ENCODE measurements at places on chromosomes 13 and 19.

DNA sequence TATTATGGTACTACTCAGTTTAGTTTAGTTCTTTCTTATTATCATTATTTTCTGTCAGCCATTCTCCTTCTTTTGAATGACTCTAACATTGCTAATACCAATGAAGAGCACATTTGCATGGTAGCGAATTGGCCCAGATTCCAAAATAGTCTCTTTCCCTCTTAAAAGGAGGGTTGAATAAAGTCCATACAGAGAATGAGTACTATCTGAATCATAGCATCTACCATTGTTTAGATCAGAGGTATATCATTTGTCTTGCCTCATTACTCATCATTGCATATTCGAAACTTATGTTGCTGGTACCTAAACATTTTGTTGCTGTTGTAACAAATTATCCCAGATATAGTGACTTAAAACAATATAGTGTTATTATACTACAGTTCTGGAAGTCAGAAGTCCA lies 1235.3 kb upstream of the ATXN8OS start:
- DNase-seq: no peak

- DNase-seq: no peak
Observed at GRCh38 chr13:107715496-107715895, 499.8 kb downstream of the LIG4 start.

- no peak for DNase-seq
Observed at GRCh38 chr13:77338961-77339401, 12.1 kb upstream of the MYCBP2 start.

DNA sequence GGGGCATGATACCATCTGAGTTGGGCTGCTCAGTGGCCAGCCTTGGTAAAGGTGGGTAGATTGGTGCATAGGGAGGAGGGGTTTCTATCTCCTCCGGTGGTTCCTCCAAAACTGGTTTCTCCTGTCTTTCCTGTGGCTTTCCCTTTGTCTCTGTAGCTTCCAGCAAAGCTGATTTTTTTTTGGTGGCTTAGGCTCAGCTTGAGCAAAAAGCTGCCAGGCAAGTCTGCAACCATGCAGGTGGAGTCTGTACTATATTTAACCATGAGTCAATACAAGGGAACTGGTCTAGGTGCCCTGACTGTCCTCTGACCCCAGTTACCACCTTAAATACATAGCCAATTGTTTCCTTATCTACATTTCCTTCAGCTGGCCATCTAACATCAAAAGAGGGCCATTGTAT lies 64.0 kb upstream of the ZNF681 start:
- DNase-seq: no peak

DNA sequence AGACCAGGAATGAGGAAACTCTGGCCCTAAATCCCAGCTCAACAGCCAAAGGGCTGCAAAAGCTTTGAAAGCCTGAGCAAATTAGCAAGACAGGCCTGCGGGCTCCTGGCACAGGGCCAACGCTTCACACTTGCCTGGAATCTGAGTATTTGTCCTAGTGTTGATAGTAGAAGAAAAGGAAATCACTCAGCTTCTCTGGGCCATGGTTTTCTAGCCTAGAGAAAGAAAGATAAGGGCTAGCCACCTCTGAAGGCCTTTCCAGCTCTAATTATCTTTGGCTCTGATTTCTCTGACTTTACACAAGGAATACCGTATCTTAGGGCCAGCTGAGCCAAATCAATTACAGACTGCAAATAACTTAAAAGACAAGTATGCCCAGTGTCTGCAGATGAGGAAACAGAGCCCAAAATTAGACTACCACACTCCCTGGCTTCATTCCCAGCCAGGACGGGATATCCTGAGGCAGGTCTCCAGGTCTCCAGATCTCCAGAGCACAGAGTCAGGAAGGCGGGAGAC lies 69.6 kb downstream of the STK24 start:
- DNase-seq: no peak

- DNase-seq: no peak
Observed at GRCh38 chr13:99980824-99981734, 505 bp upstream of the ZIC2 start.

DNA sequence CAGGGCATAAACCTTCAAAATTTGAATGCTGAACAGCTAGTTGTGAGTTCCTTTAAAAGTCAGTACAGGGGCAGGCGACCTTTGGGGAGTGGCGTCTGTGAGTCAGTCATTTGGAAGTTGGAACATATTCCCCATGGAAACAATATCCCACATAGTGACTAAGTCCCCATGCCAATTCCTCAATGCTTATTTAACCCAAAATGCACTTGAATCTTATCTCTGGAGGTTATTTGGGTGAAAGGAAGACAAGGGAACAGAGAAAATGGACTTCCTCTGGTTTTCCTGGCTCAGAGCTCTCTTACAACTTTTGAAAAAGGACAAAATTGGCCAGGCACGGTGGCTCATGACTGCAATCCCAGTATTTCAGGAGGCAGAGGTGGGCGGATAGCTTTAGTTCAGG lies 479.2 kb upstream of the NBEA start:
- no peak for DNase-seq

DNA sequence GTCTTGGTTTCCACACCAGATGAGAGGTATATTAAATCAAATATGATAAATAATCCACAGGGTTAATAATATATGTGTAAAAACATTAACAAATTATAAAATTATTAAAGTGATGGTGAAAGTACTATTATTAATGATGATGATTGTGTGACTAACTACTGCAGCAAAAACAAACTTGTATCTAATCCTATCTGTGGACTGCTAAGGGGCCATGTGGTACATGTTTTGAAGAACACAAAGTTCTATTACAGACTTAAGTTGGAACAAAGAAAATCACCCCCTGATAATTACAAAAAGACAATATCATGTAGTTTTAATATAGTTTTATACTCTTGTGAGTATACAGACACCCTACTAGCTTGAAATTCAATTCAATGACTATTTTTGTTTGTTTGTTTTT lies 504.2 kb upstream of the NBEA start:
- no peak for DNase-seq

DNA sequence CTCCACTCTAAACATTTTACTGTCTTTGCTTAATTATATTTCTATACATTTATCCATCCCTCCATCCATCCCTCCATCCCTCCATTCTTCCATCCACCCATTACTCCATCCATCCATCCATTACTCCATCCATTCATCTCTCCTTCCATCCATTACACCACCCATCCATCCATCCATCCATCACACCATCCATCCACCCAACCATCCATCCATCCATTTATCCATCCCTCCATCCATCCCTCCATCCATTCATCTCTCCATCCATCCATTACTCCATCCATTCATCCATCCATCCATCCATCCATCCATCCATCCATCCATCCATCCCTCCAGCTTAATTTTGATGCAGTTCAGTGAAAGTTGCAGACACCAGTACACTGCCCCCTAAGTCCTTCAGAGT lies 5.0 kb upstream of the HIF3A start:
- DNase-seq: no peak

GRCh38 chr19:3013263-3013725 lies 15.8 kb downstream of the TLE2 start:
- DNase-seq: no peak

DNA sequence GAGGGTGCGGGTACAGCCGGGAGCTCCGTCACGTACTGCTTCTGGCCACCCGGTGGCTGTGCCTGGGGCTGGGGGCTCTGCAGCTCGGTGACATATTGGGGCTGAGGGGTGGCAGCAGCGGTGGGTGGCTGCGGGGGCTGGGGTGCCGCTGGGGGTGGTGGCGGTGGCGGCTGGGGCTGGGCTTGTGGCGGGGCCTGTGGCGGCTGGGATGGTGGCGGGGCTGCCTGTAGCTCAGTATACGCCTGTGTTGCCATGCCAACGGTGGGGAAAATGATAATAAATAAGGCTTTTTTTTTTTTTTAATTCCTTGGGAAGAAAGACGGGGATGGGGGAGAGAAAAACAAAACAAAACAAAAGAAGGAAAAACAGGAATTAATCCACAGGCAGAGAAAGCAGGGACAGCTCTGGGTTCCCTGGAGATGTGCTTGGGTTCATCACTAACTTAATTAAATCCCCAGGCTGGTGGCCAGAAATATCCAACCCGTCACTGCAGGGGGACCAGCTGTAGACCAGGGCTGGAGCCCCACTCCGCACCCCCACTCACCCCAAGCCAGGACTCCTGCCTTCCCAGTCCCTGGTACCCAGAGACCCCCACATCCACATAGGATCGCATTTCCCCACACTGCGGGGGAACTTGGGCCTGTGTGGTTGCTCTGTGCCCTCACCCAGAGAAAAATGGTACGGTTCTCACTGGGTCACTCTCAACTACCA lies 12.4 kb downstream of the RFX1 start:
- DNase-seq: no peak

- no peak for DNase-seq
Observed at GRCh38 chr19:42546831-42547500, 18.7 kb upstream of the CEACAM1 start.

- no peak for DNase-seq
Observed at GRCh38 chr13:66640231-66640630, 589.9 kb downstream of the PCDH9 start.

- no peak for DNase-seq
Observed at GRCh38 chr13:48511621-48512230, 21.2 kb downstream of the RCBTB2 start.

- DNase-seq: no peak
Observed at GRCh38 chr19:57560049-57560491, 407 bp upstream of the ZNF550 start.

GRCh38 chr19:6730153-6730804 lies 7.1 kb downstream of the GPR108 start:
- DNase-seq: no peak

DNA sequence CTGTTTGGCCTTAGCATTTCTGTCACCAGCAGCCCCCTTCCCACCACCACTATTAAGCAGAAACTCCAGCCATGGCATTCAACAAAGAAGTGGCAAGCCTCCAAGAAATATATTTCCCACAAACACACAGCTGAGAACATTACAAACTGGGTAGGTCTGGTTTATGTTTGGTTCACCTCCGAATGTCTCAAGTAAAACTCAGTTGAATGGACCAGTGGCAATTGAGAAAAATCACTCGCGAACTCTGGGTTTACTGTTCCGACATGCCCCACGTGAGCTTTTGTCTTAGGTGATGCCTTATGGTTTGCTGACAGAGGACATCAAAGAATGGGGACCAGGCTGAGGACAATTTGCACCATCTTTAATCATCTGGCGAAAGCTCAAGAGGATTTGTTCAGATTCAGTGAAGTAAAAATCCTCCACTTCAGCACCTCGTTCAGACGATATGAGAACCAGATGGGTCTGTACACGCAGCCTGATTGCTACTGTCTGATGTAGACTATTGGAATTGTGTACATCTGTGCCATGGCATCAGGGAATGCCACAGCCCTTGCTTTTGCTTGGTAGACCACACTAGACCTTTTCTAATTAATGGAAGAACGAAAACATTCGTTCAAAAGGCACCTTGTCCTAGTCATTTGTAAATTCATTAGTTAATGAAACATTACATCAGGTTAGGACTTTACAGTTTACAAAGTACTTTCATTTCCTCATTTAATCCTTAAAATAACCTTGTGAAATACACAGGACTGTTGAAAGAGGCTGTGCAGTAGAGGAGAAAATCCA lies 59.4 kb downstream of the SLC10A2 start:
- no peak for DNase-seq

DNA sequence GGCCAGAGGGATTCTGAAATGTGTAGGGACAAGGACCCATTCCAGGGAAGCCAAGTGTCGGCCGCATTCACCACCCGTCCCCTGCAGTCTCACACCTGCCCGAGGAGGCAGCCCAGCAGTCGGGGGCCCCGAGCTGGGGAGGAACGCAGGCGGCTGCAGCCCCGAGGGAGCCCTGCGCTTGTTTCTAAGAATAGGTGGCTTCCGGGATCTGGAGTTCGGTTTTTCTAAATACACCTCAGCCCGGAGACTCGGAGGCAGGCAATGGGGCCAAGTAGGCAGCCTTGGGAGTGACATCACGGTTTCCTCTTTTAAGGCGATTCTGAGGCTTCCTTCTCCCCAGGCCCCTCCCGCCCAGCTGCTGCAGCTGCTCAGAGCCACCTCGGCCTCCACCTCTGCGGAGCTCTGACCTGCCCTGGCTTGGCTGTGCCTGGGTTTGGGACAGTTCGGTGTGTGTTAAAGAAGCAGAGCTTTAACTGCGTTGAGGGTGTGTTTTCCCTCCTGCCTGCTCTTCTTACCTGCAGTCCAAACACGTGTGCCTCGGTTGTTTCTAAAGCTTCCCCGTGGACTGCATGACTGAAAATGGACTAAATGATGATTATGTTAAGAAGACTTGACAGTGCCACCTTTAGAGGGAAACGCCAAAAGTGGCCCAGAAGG lies 80.5 kb downstream of the COL4A2 start:
- DNase-seq: no peak

- DNase-seq: no peak
Observed at GRCh38 chr19:7489609-7490044, 792 bp upstream of the PEX11G start.

GRCh38 chr19:14746886-14747285 lies 31.5 kb downstream of the ADGRE2 start:
- DNase-seq: no peak

GRCh38 chr13:47426126-47426849 lies 529.4 kb upstream of the HTR2A start:
- DNase-seq: no peak

DNA sequence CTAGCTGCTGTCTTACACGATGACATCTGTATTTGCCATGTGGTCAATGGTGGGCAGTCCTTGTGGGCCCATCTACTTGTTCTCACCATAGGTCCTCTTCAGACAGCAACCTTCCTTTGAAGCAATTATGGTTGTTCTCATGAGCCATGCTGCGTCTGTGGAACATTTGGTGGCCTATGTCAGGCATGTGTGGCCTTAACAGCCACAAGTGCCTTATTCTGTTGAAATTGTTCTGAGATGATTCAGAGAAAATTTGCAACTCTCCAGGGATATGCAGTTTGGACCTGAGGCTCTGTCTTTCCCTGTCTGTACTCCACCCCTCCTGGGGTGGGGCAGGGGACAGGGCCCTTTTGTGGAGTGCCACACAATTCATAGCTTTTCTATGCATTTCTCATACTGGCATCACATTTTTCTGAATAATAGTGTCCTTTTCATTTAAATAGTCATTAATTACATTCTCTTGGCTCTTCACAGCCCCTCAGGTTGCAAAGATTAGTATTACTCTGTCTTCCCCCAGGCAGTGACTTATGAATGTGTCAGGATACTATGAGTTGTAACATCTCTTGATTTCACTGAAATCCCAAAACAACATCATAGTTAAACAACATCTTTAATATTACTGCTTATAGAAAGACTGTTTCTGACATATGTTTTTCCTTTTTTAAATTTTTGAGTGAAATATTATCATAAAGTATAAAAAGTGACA lies 102.1 kb downstream of the ITGBL1 start:
- no peak for DNase-seq
